ENCODE measurements at places on chromosomes 3 and 15.

DNA sequence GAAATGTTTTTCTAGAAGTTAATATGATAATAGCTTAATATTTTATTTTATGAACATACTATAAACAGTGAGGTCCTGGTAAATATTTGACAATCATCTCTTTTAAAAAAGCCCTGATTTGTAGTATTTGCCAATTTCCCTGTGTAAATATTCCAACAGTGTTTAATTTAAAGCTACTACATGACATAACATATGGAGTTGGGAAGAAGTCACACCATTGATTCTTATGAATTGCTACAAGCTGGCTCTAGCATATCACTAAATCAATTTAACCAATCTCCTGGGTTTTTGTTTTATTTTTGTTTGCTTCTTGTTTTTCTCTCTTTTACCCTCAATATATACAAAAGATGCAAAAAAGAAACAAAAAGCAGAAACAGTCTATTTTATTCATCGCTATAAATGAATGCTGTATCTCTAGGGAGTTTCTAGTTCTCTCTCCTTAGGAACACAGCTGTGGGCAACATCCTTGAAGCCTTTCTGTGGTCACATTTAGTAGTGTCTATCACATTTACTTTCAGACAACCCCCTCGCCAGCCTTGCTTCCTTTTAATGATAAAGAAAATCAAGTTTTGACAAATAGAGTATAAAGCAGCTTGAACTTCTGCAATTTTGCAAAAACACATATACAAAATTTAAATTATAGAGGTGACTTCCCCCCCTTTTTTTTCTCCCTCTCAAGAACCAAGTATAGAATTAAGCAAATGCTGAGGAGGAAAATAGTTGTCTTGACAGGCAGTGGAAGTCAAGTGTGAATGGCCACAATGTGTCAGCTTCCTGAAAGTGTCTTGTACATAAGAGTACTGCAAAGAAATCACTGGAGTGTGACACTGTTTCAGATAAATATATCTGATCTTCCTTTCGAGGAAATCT is 21.4 kb downstream of the CCR1 start:
- peak; percentile 48 for DNase-seq

DNA sequence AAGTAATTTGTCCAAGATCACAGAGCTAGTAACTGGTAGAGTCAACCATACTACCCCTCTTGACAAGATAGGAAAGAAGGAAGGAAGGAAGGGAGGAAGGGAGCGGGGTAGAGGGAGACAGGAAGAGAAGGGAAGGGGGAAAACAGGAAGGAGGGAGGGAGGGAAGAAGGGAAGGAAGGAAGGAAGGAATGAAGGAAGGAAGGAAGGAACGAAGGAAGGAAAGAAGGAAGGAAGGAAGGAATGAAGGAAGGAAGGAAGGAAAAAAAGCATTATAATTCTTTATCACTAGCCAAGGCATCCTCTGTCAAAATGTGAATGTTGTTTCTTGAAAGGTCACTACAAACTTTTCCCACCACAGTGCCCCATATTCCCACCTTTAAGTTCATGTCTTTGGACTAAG is 223.6 kb downstream of the SHQ1 start:
- DNase-seq: no peak

- no peak for DNase-seq
These were observed 929.5 kb upstream of the ALCAM start for GRCh38 chr3:104437131-104437750.

- DNase-seq: no peak
These were observed 63.0 kb downstream of the ARHGAP31 start for GRCh38 chr3:119357190-119357589.

DNA sequence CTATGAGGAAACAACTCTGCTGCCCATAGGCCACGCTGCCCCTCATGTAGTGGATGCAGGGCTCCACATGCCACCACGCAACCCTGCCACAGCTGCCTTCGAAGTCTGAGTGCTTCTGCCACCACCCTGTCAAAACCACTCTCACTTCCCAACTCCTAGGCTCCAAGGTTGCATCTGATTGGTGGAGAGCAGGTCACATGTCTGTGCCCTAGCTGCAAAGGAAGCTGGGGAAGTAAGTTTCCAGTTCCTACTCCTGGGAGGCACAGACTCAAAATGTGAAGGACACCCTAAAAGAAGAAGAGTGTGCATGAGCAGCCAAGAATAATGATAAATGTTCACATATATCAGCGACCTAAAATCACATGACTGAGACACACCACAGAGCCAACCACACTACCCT is 31.9 kb upstream of the TICRR start:
- DNase-seq: no peak

DNA sequence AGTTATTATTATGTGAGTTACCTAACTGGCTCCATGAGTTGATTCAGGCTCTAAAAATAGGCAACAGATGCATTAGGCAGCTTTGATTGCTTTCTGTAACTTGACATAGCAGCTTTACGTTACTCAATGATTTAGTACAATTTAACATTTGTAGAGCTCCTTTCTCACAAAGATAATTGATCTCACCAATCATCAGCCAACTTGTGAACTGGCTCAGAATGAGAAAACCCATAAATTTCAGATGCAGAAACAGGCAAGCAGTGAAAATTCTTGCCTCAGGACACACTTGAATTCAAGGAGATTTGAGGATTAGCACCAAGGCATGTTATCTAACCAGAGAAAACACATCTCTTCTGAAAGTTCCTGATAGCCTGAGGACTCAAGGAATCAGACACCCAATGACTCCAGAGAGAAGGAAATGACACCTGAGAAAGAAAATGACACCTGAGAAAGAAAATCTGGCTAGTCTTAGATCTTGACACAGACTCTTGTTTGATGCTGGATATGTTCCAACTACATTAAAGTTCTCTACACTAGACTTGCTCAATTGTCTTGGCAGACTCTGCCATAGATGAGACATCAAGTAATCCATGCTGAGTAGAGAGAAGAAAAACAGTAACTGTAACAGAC is 315.1 kb upstream of the CBLB start:
- no peak for DNase-seq

DNA sequence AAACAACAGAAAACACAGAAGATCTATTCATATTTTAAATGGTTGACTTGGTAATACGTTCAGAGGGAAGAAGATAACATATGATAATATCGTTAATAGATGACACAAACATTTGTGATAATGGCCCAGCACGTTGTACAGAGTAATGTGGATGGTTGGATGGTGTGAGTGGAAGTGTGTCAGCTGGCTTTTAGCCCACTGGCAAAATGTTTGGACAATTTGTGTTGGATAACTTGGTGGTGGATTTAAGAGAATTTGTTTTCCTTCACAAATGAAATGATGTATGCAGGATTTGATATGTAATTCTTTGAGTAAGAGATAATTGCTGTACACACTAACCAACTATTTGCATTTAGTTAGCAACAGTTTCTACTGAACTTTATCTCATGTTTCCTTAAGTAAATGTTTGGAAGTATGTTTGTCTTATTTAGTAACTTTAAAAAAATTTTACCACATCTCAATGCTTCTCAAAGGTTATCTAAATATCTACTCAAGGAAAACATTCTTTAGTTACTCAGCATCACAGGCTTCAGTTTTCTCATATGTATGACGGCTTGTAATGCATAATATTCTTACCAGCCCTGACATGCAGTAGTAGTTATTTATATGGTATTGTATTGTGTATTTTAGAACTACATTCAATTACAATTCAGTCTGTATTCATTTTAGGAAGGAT is 328.5 kb upstream of the GOLIM4 start:
- no peak for DNase-seq

DNA sequence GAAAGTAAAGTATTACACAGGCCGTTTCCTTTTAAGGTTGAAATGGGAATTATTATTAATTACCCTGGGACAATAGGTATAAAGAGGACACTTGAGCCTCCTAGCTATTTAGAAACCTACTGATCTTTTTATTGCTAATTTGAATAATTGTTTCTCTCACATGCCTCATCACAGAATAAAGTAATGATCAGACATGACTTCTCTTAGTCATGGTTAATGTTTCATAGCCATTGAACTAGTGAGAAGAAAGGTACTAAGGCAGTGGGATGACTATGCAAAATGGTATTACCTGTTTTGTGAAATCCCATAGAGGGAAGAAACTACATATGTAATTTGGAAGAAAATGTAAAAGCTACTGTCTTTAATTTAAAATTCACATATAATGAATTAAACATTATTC is 85.6 kb downstream of the EPHA6 start:
- DNase-seq: no peak

- DNase-seq: no peak
These were observed 120.9 kb upstream of the RGMA start for GRCh38 chr15:93209690-93210445.

- DNase-seq: no peak
These were observed 955 bp downstream of the CDCP1 start for GRCh38 chr3:45145223-45145622.

DNA sequence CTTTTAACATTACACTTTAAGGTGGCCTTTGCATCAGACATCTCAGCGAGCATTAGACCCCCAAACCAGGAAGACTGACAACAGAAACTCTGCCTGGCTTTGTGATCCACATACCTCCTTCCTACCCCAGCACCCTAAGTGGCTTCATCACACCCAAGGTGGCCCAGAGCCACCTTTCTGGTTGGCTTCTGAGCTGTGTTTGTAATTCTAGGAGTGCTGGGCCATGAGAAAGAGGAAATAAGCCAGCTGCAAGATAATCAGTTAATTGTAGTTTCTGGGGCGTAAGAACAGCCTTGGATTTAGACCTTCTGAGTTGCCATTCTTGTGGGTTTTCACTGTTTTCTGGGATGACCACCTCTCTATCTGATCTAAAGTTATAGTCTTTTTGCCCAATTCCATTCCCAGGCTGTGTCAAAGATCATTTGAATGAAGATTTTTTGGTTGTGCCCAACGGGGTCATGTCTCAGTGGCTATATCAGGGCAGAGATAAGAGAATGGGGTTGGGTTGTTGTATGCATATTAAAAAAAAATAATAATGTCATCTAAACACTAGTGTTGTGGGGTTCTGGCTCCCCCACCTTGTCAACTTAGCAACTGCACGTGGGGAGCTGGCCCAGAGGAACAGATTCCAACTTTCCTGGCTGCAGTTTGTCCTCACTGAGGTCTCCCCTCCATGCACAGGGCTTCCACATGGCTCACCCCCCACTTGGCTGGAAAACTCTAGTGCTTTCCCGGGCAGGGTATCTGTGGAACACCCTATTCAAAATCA is 234.8 kb upstream of the WNT5A start:
- no peak for DNase-seq

- no peak for DNase-seq
These were observed 27.0 kb downstream of the SLC30A4 start for GRCh38 chr15:45495588-45495987.

DNA sequence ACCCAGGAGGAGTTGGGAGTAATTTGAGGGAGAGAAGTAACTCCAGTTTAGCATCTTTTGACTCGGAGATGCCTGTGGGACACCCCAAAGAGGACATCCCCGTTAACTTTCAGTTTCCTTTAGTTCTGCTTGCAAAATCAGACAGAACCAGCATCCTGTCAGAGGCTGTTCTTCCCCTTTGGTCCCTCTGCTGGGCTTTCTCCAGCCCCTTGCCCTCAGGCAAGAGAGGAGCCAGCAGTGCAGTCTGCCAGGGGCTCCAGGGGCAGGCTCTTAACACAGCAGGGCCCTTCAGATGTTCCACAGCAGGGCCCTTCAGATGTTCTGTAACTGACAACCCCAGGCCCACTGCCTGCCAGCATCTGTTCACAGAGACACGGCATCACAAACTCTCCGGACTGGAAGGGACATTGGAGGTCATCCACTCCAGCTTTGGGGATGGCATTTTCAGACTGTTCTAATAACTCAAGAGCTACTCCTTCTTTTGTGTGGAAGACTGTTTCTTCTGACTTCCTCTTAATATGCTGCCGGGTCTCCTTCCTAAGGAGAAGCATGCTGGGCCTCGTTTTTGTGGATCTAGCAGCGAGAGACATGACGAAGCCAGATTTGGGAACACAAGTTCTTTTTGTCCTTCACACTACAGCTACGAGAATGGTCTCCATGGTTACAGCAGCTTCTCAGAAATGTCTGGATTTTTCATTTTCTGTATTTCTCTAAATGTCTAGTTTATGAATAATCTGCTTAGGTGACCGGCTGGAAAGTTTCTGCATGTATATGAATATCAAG is 51.9 kb downstream of the KY start:
- DNase-seq: peak; percentile 35

DNA sequence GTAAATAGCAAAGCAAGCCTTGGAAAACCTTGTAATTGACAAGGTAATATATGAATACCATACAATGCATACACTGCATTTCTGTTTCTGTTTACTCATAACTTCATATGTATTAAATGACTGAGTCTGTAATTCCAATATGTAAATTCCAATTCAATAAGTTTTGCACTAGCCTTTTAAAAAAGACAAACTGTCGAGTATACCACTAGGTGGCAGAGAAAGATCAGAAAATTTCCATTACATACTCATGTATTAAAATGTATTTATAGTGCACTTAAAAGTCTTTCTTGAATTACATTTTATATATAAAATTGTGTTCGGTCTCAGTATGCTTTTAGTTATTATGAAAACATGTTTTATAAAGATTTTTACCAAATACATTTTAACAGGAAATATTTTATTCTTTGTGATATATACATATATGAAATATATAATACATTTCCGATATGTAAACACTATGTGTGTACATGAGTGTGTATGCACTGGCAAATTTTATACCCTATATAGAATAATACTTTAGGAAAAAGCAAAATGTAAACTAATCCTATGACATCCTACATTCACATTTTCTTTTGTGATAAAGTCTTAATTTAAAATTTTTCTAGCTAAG is 216.8 kb downstream of the VGLL3 start:
- peak; percentile 34 for DNase-seq

DNA sequence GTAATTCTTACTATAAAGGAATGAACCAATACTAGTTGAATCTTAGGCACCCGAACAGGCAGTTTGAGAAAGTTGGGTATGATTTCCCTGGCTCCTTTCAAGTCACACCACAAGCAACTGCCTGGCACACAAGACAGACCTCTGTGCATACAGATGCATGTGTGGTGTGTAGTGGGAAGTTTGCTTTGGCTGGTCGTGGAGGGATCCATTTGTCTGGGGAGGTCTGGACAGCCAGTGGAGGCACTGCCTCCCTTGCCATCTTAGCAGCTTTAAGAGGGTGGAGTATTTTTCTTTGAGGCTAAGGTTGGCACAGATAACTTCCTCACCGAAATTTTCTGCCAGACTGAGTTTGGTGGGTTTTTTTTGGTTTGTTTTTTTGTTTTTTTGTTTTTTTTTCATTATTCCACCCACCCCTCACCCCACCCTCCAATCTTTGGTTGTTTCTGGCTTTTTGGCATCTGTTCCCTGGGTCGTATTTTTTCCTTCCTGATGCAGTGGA is 97.1 kb downstream of the TMEM212 start:
- no peak for DNase-seq

DNA sequence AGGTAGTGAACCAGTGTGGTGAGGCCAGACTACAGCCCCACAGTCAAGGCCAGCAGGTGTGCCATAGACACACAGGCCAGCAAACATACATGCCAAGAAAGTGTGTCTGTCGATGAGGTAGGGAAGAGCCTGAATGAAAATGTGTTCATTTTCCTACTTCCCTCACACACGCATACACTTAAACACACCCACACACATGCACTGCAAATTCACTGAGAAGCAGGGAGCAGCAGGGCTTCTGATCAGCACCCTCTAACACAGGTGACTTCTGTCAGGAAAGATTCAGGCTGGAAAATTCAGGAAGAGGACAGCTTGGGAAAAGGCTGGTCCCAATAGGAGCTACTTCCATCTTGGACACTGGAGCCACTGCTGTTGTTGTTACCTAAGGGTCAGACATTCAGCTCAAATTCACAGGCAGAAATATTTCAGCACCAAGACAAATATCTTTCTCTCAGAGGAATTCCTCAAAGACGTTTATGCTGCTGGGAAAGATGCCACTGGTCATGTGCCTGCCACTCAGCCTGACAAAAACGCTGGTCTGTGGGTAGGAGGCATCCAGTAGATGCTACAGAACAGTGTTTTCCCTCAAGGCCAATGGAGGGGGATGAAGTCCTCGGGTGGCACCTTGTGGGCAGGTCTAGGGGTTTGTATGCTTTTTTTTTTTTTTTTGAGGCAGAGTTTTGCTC is 40.9 kb upstream of the LARS2 start:
- DNase-seq: no peak

Measured in AML-193 (cell line).